ENCODE measurements at places on chromosomes 11 and 22.
A peak's percentile ranks its signal among the peaks of the same experiment; 100 is the strongest.

DNA sequence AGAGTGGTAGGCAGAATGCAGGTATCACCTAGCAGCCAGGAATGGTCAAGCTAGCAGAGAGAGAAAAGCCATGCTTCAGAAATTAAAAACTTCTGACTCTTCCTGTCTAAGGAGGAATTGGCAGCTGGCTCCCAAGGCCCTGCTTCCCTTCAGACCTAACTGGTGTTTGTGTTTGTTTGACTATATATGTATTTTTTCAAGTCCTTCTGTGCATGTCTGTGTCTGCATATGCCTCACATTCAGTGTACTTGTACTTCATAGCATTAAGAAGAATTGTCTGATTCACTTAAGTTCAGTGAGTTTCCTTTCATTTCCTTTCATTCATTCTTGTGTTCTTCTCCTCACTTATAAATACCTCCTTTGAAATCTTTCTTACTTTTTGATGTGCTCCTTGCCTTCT, 109.0 kb upstream of the RRM1 start:
- DNase-seq, result no peak

DNA sequence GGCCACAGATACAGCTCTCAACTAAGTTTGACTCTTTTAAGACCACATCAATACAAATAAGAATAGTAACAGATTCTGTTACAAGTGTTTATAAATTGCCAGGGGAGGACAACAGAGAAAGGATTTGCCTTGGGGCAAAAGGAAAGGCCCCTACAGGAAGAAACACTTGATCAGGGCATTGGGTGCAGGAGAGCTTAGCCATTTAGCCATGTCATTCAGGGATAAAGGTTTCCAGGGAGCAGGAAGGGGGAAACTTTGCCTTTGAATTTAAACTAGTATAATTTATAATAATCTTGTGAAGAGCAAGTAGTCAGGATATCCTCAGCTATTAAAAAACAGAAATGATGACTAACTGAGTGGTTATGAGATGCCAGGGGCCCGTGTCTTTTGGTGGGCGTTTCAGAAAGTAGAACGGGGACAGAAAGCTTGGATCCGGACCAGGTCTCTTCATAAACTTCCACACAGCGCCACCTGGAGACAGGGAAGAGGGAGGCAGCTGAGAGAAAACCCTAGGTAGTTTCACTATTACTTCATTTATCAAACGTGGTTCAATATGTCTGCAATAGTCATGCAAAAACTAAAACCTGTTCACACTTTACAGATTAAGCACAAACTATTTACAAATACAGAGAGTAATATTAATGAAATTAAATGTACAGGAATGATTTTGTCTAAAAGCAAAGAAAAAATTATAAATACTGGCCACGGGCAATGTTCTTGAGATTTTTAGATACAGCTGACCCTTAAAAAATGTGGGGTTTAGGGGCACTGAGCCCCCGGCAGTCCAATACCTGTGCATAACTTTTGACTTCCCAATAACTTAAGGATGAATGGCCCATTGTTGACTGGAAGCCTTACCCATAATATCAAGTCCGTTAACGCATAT, 11.0 kb upstream of the SLC5A4 start:
- peak; percentile 71 for DNase-seq

GRCh38 chr11:93659841-93660240, 1.6 kb upstream of the CEP295 start:
- no peak for DNase-seq

- DNase-seq, result no peak
Measured at GRCh38 chr11:67410369-67410831, 5.1 kb upstream of the CARNS1 start.

DNA sequence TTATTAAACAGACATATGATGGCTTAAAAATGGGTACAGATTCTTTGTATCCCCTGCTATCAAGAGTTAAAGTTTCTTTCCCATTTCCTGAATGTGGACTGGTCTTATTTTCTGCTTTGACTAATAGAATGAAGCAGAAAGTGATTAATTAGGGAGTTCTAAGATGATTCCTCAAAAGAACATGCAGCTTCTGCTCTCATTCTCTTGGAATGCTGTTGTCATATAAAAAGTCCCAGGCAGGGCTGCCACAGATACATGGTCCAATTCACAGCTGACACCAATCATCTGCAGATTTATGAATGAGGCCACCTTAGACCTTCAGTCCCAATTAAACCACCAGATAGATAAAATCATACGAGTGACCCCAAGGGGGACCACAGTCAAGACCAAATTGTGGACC, 844.5 kb upstream of the RAG2 start:
- DNase-seq, result no peak

GRCh38 chr11:92082652-92083051, 142.0 kb upstream of the FAT3 start:
- DNase-seq, result no peak

GRCh38 chr11:84260862-84261261, 974.7 kb upstream of the CCDC90B start:
- no peak for DNase-seq

DNA sequence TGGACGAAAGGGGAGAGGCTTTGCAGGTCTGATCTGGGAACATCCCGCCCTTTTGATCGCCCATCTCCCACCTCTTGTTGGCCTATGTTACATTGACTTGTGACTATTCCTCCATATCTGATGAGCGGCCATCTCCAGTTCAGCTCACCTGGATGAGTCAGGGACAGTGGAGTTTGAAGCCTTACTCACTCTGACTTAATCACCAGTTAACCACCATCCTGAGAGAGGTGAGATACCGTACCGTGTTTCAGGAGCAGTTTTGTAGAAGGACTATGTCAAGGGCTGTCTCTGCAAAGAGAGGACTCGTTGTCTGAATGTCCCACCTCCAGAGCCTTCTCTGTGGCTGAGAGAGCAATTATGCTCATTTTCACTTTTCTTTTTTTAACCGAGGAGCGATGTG, 771.7 kb downstream of the NTM start:
- DNase-seq, result no peak
